ENCODE measurements at places on chromosomes 11 and 22.

DNA sequence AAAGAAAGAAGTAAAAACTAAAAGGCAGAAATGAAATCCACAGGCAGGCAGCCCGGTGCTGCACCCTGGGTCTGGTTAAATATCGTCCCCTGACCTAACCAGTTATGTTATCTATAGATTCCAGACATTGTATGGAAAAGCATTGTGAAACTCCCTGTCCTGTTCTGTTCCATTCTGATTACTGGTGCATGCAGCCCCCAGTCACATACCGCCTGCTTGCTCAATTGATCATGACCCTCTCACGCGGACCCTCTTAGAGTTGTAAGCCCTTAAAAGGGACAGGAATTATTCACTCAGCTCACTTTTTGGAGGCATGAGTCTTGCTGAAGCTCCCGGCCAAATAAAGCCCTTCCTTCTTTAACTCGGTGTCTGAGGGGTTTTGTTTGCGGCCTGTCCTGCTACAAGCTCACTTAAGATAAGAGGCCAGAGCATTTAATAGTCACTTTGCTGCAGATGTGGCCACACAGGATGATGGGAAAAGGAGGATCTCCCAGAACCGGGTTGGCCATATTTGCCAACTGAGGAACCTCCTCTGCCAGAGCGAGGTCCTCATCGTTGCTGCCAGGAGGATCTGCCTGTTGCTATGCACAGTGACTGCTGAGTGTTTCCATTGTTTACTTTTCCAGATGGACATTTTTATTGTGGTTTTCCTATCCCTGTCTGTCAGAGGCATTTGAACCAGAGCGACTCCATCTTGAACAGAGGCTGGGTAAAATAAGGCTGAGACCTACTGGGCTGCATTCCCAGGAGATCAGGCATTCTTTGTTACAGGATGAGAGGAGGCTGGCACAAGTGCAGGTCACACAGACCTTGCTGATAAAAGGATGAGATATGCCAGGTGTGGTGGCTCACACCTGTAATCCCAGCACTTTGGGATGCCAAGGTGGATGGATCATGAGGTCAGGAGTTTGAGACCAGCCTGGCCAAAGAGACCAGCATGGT is 10.2 kb downstream of the C11orf96 start:
- no peak for DNase-seq

DNA sequence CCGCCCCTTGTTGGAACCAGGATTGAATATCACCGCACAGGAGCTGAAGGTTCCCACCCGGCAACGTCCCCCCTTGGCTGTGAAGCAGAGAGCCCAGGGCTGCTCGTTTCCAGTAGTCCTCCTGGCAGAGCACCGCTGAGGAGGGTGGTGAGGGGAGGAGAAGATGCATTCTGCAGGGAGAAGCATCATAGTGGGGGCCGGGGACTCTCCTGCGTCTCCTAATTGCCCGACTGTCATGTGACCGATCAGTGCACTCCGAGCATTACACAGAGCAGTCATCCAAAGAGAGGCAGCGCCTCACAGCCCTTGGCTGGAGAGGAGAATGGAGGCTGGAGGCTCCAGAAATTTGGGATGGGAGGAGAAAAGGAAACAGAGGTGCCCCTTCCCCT is 85.0 kb upstream of the SEPTIN5 start:
- DNase-seq, result no peak

- no peak for DNase-seq
These were observed 29.1 kb upstream of the TECTA start for GRCh38 chr11:121071846-121072450.

DNA sequence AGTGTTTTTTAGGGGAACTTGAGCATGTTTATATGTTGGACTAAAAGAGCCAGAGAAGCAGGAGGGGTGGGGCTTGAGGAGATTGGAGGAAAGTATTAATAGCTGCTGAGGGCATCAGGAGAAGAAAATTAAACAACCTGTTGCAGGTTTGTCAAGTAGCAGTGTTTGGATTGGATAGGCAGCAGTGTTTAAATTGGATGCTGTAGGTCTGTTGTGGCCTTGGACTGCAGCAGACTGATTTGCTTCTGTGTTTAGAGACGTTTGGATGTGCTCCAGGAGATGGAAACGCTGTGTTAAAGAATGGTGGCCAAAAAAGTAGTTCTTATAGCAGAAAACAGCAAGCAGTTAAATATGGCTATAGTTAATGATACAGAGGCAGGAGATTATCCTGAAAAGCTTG is 5.7 kb downstream of the EIF3L start:
- no peak for DNase-seq

- DNase-seq, result peak; percentile 73
These were observed 21.9 kb downstream of the SERPINH1 start for GRCh38 chr11:75583718-75584658.

DNA sequence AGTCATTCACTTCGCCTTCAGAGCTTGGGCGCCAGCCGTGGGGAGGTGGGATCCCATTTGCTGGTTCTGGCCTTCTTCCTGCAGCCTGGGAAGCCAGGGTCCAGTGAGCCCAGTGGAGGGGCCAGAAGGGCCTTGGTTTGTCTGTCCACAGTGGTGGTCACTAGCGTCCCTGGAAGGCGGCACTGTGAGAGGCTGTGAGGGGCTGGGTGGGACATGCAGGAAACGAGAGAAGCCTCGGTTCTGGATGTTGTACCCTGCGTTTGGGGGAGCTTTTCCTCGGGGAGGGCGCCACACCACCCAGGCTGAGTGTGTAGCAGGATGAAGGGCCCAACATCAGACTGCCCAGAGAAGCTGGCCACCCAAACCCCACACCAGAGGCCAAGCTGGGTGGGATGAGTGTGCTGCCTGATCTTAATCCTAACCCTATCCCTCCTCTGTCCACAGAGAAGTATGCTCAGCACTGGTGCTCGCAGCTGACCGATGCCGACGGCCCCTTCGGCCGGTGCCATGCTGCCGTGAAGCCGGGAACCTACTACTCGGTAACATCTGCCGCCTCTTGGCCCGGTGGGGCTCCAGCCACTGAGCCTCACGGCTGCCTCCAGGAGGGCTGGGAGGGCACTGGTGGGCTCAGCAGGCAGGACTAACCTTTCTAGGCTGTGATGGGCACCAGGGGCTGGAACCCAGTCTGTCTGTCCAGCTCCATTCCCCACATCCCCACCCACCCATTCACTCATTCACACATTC is 14.4 kb downstream of the MUC5AC start:
- DNase-seq, result no peak

GRCh38 chr11:11980841-11981308 is 27.6 kb downstream of the DKK3 start:
- DNase-seq, result no peak

DNA sequence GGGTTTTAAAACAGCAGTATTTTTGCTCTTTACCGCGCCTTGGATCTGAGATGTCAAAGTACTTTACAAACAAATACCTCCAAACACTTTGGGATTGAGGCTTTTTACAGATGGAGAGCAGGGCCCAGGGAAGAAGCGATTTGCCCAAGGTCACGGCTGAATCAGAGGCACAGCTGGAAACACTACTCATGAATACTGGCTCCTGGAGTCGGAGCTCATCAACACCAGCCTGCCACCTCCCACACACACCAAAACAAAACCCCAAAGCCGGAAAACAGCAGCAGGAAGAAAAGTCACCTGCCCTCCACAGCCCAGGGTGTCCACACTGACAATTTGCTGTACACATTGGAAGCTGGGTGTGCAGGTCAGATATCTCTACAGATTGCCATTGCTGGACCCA is 339.4 kb downstream of the CADM1 start:
- no peak for DNase-seq
